Fibroblast of skin of left biceps (primary cell): ENCODE measurements at places on chromosomes 7 and 10.

DNA sequence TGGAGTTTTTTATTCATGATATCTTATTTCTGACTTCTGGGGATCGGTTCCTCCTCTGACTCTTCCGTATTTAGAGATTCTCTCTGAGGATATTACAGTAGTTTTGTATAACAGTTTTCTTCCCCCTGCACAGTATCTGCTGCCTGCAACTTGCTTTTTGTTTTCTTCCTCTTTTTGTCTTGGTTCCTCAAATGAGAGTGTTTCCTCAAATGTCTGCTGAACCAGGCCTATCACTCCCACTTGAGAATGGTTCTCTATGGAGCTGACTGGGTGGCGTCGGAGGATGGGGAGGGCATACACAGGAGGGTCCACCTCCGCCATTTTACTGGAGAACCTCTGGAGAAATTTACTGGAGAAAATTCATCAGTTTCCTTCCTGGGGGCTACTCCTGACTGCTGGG is 27.7 kb downstream of the ARHGAP22 start:
- DNase-seq = no peak

DNA sequence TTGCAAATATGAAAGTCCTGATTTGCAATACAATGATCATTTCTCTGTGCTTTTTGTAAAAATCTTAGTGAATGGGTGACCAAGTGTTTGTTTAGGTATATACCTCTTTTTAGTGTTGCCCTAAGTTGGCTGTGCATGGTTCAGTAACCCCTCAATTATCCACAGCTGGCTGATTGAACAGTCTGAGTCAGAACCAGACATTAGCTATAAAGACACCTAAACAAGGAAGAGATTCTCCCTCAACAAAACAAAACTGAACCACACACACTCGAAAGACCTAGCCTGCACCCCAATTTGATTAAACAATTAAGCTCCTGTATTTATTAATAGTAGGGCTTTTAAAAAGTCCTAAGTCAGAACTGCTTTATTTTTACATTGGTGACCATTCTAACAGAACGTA is 2.8 kb downstream of the RSBN1L start:
- no peak for DNase-seq

GRCh38 chr10:130758529-130758928 is 553.0 kb downstream of the TCERG1L start:
- DNase-seq = no peak

DNA sequence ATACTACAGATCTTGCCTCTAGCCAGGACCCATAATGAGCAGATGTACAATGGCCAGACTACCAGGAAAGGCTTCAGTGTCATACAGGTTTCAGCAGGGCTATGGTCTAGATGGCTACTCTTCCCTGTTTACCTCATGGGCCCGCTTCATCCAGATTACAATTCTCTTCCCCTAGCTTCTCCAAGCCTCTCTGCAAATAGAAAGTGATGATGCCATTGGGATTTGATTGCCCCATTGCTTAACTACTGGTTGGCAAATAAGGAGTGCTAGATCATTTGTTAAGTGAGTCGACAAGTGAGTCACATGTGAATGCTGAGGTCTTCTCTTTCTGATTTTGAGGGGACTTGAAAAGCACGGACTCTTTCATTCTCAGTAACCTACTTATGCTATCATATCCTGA is 361.5 kb upstream of the LRRTM3 start:
- DNase-seq = no peak

DNA sequence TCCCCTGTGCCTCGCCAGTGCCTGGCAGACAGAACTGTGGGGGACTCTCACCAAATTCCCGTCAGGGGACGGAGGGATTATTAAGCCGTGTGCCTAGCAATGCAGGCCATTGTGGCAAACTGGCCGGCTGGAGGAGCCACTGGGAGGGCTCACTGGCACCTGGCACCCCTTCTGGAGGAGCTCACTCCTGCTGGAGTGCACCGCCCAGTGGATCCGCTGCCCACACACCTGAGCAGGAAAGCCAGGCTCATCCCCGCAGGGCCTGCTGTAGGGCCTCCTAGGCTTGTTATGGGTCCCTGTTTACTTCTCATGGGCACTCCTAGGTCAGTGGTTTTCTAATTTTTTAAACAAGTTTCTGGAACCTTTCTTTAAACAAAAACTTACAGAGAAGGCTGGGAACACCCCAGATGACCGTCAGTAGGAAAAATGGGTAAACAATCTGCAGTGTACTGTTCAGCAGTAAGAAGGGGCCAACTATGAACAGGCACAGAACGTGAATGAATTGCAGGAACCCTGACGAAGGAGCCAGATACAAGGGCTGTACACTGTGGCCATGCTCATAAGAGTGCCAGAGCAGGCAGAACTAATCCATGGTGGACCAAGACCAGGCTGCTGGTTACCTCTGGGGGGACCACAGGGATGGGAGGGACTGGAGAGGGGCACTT is 64.8 kb downstream of the LANCL2 start:
- no peak for DNase-seq

DNA sequence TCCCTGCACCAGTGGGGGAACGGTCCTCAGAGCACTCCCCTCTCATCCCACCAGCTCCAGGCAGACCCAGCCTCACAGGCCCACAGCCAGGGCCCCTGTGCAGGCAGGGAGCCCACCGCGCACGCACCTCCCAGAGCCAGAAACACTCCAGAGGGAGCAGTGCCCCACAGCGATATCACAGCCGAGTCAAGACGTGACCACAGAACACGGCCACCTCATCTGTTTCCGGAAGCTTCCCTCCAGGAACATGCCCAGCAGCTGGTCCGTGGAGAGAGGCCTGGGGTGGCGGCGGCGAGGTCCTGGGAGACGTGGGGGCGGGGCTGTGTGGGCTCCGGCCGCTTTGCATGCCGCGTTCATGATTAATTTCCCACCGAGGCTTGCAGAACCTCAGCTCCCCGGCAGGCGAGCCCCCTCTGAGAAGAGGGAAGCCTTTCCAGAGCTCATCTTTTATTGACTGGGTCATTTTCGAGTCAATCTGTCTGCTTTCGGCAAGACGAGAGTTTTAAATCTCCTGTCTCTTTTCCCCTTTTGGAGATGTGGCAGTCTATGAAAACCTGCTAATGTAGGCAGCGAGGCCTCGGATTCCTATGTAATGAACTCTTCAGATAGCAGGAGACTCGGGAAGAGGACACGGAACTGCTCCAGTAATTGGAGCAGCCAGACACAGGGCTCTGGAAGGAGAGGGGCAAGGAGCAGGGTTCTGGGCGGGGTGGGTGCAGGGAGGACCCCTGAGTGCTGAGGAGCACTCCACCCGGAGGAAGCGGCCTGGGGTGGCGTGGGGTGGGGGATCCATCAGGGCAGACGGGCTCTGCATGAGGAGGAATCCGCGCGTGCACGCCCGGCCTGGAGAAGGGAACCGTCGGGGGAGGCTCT is 242.8 kb downstream of the ELFN1 start:
- DNase-seq = peak; percentile 57

GRCh38 chr7:142939226-142939910 is at the start of gene LLCFC1:
LLCFC1 (plus strand) TSS chr7:142939484; CDS start chr7:142939622, 138 bp downstream.
- DNase-seq = no peak

DNA sequence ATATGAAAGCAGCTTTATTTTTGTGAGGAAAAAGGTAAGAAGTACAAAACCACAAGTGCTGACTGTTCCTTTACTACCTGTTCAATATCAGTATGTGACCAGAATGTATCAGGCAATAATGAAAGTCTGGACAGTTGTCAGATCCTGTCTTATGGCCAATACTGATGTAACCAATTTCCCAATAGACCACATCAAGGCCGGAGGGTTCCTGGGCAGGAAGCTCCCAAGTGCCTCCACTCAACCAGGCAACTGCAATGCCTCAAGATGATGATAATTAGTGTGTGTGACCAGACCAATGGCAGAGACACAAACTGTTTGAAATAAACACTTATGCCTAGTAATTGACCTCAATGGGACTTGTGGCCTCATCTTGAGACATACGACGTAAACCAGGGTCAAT is 149.4 kb upstream of the ASAH2 start:
- DNase-seq = no peak

DNA sequence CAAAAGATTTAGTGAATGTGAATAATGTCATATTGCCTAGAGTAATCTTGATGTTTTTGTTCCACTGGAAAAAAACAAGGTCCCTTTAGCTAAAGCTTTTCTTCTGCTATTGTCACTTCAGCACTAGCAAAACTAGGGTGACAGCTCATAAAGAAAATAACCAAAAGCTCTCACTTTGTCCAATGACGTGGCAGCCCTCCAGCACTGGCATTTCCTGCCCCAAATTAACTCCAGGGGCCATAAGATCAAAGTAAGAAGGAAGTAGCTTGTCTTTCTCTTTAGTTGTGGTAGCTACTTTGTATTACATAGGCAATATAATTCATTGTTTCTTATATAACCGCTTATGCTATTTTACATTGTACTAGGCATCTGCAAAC is 47.3 kb downstream of the LRRN3 start:
- DNase-seq = no peak

DNA sequence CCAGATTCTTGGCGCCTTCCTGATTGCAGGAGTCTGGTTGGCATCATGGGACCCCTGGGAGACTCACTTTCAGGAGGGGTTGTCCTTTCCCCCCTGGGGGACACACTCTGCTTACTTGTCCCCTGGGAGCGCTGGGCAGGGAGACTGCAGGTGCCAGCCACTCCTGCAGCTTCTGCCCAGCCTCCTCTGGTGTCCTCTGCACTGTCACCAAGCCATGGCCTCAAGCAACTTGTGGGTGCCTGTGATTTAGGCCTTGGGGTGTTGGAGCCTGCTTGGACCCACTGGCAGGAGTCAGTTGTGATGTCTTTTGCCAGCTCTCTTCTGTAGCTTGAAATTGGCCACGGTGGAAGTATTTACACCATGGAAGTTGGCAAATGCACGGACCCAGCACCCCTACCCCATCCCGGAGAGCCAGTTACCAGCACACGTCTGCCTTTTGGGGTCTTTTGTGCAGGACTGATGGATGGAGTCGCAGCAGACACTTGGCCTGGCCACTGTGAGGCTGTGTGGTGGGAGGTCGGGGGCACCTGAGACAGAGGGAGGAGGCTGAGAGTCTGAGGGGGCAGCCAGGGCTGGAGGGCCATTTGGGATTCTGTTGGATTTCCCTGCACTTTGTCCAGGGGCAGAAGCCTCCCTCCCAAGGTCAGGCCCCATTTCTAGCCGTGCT is 104.7 kb downstream of the LHPP start:
- DNase-seq = no peak

DNA sequence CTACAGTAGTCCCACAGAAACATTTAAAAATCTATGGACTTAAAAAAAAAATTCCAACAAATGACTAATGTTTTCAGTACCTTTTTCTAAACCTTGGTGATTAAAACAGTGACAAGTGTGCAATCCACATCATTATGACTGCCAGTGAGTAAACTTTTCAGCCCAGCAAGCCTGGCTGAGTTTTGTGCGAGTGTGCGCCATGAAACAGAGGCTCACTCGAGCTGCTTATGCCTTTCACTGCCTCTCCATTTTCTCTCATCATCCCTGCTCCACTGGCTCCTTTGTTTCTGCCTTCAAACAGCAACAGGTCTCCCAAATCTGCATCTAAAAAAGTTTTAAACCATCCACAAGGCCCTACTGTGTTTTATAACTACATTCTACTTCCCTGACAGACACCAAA is 105.8 kb downstream of the USP6NL start:
- DNase-seq = no peak
